ENCODE measurements at places on chromosomes 4 and X.

GRCh38 chr4:115688961-115689360 lies 575.5 kb upstream of the NDST4 start:
- no peak for DNase-seq

GRCh38 chr4:108035691-108036090 lies 46.0 kb downstream of the HADH start:
- no peak for DNase-seq

- DNase-seq: no peak
Measured at GRCh38 chr4:55406545-55406944, 10.8 kb downstream of the TMEM165 start.

DNA sequence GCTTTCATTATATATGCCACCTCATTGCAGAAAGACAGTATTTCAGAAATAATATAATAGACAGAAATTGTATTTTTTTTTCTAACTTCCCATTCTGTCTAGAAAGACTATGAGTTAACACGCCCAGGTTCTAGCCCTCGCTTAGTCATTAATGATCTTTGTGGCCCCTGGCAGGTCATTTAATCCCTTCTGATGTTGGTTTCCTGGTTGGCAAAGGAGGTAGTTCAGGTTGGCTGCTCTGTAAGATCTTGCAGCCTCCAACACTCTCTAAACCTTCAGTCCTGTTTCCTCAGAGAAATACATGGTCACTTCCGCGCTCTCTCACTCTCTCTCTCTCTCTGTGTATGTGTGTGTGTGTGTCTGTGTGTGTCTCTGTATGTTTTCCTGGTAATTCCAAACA lies 156.3 kb upstream of the NOCT start:
- DNase-seq: no peak

GRCh38 chr4:110059556-110060191 lies 138.7 kb downstream of the ELOVL6 start:
- DNase-seq: no peak

GRCh38 chr4:3039706-3040366 lies 34.5 kb downstream of the HTT-AS start:
- no peak for DNase-seq

GRCh38 chr4:137677863-137678262 lies 145.6 kb upstream of the PCDH18 start:
- no peak for DNase-seq

DNA sequence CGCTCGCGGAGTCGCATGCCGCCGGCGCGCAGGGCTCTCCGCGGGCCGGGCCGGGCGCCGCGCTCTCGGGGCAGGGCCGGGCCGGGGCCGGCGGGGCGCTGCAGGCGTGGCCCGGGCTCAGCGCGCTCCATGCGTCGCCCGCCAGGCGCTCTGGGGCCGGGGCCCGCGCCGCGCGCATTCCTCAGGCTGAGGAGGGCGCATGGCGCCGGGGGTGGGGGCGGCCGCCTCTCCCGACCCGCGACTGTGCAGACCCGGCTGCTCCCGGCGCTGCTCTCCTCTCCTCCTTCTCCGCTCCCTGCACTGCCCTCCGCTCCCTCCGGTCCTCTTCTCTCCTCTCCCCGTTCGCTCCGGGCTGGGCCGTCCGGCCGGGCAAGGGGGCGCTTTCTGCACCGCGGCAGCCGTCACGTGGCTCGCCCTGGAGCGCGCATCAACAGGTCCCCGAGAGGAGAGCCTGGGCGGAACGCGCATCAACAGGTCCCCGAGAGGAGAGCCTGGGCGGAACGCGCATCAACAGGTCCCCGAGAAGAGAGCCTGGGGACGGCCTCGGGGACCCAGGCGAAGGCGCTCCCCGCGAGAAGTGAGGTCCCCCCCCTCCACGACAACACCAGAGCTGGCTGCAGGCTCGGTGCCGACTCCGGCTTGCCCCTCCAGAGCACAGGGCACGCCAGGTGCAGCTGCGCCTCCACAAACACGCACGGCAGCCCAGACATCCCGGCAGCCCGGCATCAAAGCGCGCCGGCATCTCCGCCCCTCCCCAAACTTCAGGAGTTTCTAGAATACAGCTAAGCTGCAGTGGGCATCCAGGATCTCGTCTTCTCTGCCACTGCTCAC lies 12.9 kb downstream of the PPP2R3B start:
- DNase-seq: no peak

DNA sequence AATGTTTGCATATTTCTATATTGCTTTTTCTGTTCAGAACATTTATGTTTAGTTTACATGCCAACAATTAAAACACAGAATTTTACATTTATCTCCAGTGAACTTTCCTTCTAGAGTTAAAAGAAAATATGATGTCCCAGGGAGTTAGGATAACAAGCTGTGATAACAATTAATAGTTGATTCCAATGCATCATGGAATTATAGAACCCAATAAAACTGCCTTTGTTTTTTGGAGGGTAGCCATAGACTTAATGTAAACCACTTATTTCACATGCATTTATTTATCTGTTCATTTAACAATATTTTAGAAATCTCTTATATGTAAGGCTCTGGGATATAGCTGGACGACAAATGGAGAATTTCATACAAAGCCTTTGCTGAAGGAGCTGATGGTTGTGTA lies 180.0 kb downstream of the CFAP299 start:
- DNase-seq: no peak

GRCh38 chr4:94298725-94299252 lies 43.8 kb downstream of the HPGDS start:
- no peak for DNase-seq
